ENCODE measurements at places on chromosomes 5 and 9.

GRCh38 chr5:120695368-120695880, 231.3 kb downstream of the PRR16 start:
- no peak for DNase-seq

DNA sequence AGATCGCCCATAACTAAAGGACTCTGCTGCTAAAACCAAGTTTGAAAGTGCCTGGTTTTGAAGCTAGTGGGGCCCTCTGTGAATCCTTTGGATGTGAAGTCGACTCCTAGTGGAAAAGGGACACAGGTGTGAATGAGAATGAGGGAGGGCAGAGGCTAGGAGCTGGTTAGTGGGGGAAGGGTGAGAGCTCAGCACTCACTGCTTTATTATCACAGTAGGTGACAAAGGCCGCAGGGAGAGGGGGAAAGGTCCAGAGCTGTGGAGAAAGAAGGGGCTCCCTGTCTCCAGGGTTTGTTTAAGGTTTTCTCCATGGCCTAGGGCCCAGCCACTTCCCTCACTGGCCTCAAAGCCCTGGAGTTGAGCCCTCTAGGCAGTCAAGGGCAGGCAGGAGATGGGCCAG, 3.5 kb downstream of the HDHD3 start:
- DNase-seq = no peak

DNA sequence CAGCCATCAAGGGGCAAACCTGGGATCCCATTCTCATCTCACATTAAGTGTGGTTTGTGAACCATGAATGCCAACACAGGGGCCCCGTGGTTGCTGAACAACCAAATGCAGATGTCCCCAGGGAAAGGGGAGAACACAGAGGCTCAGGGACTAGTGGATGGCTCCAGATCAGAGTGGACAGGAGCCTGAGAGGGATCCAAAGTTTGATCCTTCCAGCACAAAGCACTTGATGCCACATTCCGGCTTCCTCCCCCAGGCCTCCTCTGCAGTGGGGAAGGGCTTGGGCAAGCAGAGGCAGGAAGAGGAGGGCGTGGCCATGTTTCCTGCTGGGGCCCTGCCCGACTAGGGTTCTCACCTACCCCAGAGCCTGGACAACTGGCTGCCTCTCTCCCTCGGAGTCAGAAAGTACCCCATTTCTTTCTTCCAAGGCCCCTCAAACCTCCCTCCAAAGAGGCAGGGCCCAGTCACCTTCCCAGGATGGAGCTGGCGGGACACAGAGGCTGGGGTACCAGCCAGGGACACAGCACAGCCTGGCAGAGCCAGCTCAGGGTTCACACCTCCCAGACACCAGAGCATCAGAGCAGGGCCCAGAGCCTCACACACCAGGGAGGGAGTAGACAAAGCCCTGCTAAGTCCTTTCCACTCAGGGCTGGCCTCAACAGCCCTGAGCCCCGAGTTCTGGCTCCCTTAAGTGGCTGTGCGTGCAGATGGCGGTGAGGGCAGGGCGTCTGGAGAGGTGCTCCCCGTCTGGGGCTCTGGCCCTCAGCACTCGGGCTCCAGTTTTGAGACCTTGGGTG, 4.3 kb upstream of the RNF44 start:
- peak; percentile 80 for DNase-seq

DNA sequence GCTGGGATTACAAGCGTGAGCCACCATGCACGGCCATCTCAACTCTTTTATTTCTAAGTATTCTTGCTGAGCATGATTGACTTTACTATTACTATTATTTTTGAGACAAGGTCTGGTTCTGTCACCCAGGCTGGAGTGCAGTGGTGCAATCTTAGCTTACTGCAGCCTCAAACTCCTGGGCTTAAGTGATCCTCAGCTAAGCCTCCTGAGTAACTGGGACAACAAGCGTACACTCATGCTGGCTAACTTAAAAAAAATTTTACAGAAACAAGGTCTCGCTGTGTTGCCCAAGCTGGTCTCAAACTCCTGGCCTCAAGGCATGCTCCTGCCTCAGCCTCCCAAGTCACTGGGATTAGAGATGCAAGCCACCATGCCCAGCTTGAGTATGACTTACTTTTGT, 443.7 kb downstream of the ARHGEF28 start:
- no peak for DNase-seq

- DNase-seq = no peak
Measured at GRCh38 chr9:15154677-15155076, 152.3 kb downstream of the TTC39B start.

GRCh38 chr9:112689161-112689740, 28.7 kb downstream of the INIP start:
- no peak for DNase-seq

DNA sequence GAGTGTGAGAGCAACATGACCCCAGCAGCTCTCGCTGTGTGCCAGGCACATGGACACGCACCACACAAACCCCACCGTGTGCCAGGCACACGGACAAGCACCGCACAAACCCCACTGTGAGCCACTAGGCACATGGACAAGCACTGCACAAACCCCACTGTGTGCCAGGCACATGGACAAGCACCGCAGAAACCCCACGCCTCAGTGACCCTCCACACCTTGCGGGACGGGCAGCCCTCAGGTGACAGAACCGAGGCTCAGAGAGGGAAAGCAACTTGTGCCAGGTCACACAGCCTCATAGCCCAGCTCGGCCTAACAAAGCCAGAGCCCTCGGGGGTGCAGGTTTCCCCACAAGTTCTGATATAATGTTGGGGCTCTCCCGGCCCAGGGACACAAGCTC, 2.0 kb upstream of the GPSM1 start:
- no peak for DNase-seq

DNA sequence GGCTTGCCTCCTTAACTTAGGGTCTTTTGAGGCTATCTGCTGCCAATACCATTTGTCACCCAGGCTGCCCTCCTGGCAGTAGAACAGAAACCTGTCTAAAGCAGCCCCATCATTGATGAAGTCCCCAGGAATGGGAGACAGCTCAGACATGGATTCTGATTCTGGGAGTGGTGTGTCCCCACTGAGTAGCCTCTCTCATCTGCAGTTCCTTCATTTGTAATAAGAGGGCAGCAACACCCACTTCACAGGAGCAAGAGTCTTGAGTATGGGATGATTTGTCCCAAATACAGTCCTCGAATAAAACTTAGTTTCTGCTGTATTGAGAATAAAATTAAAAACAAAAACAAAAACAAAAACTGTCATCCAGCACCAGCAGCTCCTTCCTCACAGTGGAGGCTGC, 167.6 kb downstream of the ASTN2 start:
- no peak for DNase-seq

GRCh38 chr5:121695307-121695706, 156.4 kb upstream of the FTMT start:
- DNase-seq = no peak

- DNase-seq = peak; percentile 28
Measured at GRCh38 chr5:528629-529511, 4.6 kb upstream of the SLC9A3 start.

GRCh38 chr5:5887833-5888232, 465.4 kb downstream of the ICE1 start:
- DNase-seq = no peak

DNA sequence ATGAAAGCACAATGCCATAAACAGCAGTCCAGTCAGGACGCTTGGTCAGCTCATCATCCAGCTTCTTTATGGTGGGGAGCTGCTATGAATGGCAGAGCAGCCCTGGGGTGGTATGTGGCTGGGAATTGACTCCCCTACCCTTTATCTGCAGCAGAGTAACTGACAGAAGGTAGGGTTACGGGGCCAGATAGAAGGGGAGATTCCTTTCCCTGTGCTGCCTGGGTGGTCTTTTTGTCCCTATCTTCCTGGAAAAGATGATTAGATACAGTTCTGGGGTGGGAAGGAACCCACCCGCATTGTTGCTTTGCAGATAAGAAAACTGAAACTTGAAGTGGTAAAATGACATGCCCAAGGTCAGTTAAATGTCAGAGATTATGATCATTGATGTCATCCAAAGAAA, 405.5 kb downstream of the ARHGEF28 start:
- no peak for DNase-seq
